ENCODE measurements at places on chromosomes 11 and 22. TPM values are rescaled to one million over a fixed set of nuclear protein-coding genes. Genes with fewer than 3 reads are reported as not detected.

The ABCG4 gene
- total RNA-seq = 0.40 TPM

The DERL3 gene
- 0.85 TPM for total RNA-seq

The KRTAP5-8 gene
- total RNA-seq = not detected

The NFAM1 gene
- total RNA-seq = 0.07 TPM

The C11orf87 gene
- total RNA-seq = 1.9 TPM

The PRAME gene
- not detected for total RNA-seq

The PRSS23 gene
- 657 TPM for total RNA-seq

The ZNF214 gene
- 2.7 TPM for total RNA-seq

The SLC22A6 gene
- total RNA-seq = not detected

The CARD18 gene
- not detected for total RNA-seq

The TSG101 gene
- total RNA-seq = 51.7 TPM

The RPS3 gene
- 1,080 TPM for total RNA-seq

The YWHAH gene
- 87.7 TPM for total RNA-seq

The PLEKHA7 gene
- 0.39 TPM for total RNA-seq
